ENCODE measurements at places on chromosomes 3 and 15. TPM values are rescaled to one million over a fixed set of nuclear protein-coding genes. Genes with fewer than 3 reads are reported as not detected.

Gene TPRG1
- total RNA-seq = 1.0 TPM

Gene AQP9
- 0.98 TPM for total RNA-seq

Gene ZPLD1
- not detected for total RNA-seq

Gene EPHB1
- total RNA-seq = 0.13 TPM

Gene RLBP1
- not detected for total RNA-seq

Gene SCAANT1
- total RNA-seq = not detected

Gene LRRK1
- total RNA-seq = 8.3 TPM

Gene PIERCE2
- total RNA-seq = 4.8 TPM

Gene MME
- 3.2 TPM for total RNA-seq

Gene WDR93
- not detected for total RNA-seq

Gene SERPINI2
- total RNA-seq = 310 TPM

Gene SNTN
- not detected for total RNA-seq

Gene DNAH12
- 0.58 TPM for total RNA-seq

Gene MED12L
- total RNA-seq = 0.35 TPM

Gene CASR
- total RNA-seq = 9.5 TPM

Gene SLC51A
- total RNA-seq = not detected

Gene ABHD10
- total RNA-seq = 10.9 TPM

Gene ST3GAL6
- total RNA-seq = 7.3 TPM

Gene C3orf20
- total RNA-seq = not detected

Gene TRH
- total RNA-seq = not detected

Gene MEIS2
- total RNA-seq = 24.1 TPM

Gene DZIP3
- total RNA-seq = 9.5 TPM

Gene BCHE
- 1.3 TPM for total RNA-seq

Gene EFCC1
- total RNA-seq = 0.64 TPM

Gene SHISA5
- total RNA-seq = 45.1 TPM

Gene MTFMT
- 4.5 TPM for total RNA-seq

Gene TMCO5A
- not detected for total RNA-seq

Gene ITPKA
- total RNA-seq = 2.8 TPM

Gene HTR3E
- 0.41 TPM for total RNA-seq
